ENCODE measurements at places on chromosomes 2 and 18.

- DNase-seq = no peak
These were observed 297.4 kb downstream of the TGIF1 start for GRCh38 chr18:3747176-3747973.

- no peak for DNase-seq
These were observed 32.0 kb downstream of the LOXHD1 start for GRCh38 chr18:46625069-46625468.

DNA sequence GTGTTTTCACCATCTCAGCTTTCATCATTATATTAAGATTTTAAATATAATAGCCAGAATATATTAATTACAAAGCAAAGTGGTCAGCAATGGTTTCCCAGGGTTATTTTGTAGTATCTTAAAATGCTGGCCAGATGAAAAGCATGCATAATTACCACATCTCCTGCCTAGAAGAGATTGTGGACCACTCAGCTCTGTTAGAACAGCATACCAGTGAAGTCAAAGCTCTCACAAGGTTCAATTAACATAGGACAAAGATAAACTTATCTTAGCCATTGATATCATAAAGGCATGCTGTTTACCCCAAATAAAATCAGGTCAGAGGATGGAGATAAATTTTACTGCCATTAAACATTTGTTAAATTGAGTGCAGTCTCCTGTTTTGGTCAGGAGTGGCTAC is 19.3 kb upstream of the PDE1A start:
- DNase-seq = no peak

DNA sequence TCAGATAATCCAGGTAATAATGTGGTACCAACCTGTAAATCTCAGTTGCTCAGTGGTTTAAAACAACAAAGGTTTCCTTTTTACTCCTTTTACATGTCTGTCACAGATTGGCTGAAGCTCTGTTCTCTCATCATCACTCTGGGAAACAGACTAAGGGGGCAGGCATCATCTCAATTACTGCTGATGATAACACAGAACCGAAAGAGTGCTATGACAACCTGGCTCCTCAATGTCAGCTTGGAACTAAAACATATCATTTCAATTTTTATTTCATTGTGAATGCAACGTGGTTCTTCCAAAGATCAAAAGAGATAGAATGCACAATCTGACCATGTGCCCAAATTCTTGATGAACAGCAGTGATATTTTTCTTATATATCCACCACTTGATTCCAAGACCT is 1315.0 kb upstream of the CDH2 start:
- no peak for DNase-seq

DNA sequence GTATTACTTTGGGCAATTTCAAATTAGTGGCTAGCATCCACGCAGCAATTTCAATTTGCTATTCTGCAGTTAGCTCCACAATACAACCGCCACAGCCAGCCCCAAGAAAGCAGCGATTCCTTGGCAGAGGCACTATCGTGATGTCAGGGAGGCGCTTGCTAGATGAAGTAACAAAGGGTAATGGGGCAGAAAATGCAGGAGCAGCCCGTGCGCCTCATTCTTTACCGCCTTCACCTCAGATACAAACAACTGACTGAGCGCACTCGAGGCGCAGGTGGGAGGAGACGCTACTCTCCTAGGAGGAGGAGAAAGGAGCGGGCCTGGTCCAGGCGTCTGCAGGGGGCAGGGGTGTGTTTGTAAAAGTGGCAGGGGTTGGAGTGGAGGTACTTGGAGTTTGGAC is 76.9 kb upstream of the ASB18 start:
- no peak for DNase-seq

GRCh38 chr18:73645160-73645715 is 502.4 kb downstream of the FBXO15 start:
- DNase-seq = no peak

DNA sequence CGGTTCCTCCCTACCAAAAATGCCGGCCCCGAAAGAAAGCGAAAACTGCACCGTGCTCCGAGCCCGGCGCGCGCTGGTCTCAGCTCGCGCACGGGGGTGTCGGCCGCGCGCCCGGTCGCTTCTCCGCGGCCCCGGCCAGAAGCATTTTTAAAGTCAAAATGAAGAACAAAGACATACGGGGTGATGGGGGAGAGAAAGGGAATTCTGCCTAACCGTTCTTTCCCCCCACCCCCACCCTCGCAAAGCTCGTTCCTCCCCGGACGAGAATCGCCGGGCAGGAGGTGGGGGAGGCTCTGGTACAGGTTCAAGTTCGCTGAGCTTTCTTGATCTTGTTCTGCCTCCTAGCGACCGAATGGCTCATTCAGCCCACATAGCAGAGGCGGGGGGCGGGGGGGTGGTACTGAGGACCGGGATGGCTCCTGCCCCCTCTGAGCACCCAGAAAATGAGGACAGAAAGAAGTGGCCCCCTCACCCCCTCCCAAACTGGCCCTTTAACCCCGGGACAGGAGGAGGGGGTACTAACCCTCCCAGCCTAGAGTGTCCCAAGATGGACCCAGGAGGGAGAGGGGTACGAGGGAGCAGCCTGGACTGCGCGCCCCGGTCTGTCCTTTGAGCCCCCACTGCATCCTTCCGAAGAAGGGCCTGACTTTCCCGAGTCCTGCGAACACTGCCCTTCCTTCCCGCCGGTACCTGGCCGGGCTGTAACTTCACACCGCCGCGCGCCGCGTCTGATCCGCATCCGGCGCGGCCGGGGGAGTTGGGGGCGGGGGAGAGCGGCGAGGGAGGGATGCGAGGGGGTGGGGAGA is 3.1 kb downstream of the BCL11A start:
- peak; percentile 54 for DNase-seq

GRCh38 chr18:78319264-78319663 is 660.4 kb upstream of the SALL3 start:
- DNase-seq = no peak

- DNase-seq = no peak
These were observed 106.8 kb downstream of the DNAH7 start for GRCh38 chr2:195961873-195962272.

DNA sequence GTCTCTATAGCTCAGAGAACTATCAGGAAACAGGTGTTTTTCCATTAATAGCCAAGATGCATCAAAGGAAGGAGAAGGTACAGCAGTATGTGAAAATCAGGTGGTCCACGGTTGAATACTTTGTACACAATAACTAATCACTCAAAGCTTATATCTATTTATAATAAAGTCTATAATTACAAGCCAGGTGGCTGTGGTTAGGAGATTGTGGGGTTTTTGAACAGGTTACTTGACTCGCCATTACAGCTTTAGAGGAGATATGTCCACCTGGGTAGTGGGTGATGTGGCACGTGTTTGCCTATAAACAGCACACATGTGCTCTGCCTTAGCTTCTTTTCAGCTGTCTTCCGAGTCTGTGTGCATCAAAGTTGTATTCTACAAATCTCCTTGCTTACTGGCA is 892.2 kb upstream of the ZEB2 start:
- DNase-seq = no peak
